ENCODE measurements at places on chromosomes 7 and 10.

DNA sequence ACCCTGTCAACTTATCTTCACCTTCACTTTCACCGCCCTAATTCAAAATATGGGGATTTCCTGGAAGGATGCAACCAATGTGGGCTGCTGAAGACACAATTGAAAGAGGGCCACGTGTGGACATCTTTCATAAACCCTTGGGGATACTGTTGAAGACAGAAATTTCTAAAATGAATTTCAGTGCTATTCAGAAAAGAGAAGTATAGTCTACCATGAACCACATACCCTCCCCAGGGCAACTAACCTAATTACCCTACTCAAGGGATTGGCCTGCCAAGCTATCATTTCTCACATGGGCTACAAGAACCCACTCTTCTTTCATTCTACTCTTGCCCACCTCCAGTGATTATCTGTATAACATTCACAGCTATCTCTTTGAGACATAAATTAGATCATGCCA is 226.0 kb downstream of the PHTF2 start:
- no peak for DNase-seq

DNA sequence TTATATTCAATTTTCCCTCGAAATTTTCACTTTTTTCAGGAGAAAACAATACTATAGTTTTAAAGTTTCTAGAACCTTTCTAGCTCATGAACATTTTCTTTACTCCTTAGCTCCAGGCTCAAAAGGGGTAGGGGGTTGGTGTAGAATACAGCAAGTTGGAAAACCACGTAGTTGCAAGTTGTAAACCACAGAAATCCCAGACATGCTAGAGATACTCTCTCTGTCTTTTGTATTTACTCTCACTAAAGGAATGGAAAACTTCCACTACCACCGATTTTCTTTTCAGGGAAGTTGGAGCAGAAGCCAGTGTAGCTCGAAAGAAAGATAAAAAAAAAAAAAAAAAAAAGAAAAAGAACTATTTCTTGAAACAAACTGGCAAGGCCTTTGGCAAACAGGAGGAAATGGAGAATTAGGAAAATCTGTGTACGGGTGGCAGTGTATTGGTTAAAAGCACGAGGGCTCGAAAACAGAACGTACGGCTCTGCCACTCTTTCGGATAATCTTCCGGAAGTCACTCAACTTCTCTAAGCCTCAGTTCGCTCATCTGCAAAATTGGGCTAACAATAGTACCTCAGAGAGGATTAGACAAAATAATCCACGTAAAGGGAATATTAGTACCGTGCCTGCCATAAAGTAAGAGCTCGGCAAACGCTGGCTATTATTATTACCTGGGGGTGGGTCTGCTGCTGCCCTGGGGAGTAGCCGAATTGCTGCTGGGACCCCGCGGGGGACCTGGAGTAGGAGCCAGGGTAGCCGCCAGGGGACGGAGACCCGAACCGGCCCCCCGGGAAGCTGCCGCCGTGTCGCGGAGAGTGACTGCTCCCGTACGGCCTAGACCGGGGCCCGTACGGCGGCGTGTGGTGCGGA is 628 bp downstream of the MPLKIP start:
- DNase-seq, result no peak

DNA sequence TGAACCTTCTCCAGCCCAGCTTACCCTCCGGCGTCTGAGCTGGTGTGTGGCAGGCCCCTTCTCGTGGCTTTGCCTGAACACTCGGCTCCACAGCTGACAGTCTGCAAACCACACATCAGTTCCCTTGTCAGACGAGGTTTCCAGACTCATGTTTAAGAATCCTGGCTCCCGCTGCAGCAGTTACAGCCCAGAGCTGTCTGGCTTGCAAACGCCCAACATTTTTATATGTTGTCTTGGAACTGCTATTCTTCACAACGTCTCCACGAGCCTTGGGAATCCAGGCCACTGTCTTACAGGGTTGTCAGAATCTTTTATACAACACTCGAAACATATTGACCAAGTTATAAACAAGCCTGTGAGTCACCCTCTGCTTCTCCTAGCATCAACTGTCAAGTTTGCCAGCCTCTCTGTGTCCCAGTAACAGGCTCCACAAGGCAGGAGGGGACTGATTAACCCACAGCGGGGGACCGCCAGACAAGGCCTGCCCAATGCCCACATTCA is 68.1 kb downstream of the TNS3 start:
- DNase-seq, result no peak

GRCh38 chr10:121880895-121881294 is 46.9 kb downstream of the ATE1 start:
- DNase-seq, result no peak

DNA sequence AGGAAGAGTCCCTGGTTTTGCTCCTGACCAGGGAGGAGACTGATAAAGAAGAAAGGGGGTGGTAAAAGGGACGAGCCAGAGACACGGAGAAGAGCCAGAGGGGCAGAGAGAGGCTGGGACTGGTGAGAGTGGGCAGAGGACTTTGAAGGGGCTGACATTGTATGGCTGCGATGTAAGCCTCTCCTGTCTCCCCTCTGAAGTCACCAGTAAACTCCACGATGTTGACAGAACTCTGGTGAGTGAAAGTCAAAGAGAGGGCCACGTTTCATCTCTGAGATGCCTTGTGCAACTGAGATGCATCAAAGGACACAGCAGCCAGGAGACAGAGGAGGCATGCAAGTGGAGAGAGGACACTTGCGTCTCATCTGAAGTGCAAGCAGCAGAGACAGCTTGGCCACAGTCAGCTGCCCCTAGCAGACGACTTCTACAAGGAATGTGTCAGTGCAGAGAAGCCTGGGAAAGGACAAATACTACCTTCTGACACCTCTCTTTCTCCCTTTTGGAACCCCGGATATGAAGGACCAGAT is 54.3 kb downstream of the SMKR1 start:
- no peak for DNase-seq

DNA sequence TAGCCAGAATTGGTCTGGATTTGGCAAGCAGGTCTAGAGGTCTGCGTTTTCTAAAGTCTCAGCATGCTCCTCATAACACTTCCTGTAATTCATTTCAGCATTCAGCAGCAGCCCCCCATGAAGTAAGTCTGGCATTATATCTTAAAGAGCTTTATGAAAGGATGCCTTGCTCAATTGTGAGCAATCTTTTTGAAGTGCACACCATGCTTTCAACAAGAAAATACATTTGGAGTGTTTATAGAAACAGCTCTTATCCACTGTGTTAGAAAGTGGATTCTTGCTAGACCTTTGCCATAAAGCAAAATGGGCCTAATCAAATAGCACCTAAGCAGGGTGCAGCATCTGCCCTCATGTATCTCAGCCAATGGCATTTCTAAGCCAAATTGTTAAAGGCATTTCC is 378.0 kb upstream of the AKR1E2 start:
- no peak for DNase-seq

DNA sequence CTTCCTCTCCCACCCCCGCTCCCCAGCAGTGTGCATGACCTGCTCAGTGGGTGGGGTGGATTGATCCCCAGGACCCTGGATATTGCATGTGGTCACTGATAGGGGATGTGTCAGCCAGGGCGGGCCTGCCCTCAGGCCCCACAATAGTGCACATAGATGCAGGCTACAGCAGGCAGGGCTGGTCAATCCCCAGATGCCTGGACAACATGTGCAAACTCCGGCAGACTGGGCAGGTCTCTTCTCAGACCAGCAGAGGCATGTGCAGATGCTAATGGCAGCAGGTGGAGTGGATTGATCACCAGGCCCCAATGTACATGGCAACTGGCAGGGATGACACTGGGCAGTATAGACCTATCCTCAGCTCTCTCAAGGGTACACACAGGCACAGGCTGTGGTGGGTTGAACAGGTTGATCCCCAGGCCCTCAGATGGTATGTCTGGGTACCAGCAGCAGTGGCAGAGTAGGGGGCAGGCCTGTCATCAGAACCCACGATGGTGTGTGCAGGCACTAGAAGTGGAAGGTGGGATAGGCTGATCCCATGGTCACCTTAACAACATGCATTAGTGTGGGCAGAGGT is 98.6 kb downstream of the LANCL2 start:
- no peak for DNase-seq

DNA sequence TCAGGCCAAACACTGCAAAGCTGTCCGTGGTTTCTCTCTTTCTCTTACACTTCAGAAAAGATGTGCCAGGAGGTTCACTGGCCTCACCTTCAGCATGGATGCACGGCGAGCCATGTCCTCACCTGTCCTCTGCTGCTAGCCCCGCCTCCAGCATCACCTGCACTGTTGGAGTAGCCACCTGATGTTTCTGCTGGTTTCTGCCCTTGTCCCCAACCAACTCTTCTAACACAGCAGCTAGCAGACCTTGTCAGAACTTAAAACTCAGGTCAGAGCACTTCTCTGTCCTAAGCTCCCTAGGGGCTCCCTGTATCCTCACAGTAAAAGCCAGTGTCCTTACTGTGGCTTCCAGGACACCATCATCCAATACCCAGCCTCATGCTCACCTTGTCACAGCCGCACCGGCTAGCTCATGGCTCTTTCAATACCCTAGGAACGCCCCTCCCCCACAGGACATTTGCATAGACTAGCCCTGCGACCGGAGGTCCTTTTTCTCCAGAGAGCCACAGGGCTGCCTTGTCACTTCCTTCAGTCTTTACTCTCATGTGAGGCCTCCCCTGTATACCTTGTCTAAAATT is 15.2 kb downstream of the PALD1 start:
- no peak for DNase-seq

GRCh38 chr7:3781607-3782006 is 480.6 kb downstream of the SDK1 start:
- no peak for DNase-seq

DNA sequence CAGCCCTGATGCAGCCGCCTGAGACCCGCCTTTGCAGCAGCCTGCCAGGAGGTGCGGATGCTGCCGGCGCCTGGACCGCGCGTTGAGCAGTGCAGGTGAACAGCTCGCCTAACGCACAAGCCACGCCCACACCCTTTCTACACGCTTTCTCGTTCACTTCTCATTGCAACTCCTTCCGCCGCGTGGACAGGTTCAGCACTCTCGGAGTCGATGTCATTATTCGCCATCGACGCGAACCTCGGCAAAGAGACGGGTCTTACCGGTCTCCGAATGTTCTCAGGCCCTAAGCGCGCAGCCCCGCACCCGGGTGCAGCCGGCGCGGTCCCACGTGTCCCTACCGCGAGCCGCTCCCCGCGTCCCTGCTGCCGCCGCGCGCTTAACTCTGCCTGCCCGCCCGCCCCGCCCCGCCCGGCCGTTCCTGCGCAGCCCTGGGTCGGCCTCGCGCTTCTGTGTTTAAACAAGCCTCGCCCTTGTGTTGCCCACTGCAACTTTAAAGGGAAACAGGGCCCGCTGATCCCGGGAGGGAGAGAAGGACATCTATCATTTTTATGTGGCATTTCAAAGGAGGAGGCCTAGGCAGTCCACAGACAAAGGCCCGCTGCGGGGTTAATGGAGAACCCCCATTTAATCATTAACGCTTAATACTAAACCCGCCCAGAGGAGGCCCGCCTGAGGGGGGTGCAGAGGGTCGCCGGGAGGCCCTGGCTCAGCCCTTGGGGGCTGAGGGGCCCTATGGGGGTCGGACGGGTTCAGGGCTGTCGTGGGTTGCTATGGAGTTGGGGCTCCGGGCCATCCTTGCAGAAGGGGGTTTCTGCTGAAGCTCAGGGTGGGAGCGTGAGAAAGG is 128.5 kb downstream of the WDR11 start:
- DNase-seq, result no peak

DNA sequence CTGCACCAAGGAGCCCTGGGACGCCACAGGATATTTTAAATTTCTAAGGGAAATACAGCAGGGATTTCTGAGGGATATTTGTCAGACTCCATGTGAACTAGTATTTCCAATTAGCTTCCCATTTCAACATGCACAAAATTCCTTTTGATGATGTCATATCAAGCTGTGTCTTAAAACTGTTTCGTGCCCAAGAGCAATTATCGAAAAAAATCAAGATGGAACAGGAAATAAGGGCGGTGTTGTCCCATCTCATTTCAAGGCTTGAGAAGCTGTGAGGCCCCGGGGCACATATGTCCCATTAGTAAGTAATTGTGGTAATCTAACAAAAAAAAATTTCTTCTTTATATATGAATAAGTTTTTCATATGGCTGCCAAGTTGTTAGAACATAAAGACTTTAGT is 47.4 kb downstream of the PPP1R17 start:
- DNase-seq, result no peak

DNA sequence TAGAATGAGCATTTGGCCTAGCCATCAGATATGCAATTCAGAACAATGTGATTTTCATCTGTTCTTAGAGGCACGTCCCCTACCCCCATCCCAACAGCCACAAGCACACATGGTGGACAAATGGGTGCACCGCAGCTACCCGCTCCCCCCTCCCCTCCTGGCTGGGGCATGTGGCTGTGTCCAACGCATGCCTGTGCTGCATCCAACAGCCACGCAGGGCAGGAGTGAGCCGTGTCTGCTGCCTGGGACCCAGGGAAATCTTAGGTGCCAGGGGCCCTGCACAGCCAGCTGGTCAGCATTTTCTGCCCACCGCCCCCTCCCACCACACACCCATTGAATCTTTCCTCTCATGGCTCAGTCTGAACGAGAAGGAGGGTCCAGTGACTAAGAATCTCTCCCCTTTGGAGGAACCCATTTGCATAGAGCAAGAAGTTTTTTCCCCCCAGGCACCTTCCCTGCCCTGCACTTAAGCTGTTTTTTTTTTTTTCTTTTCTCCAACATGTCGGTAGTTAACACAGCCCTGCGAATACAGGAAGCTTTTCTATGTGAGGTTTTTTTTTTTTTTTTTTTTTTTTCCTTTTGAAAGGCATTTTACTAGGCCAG is 138.9 kb downstream of the WDR11 start:
- no peak for DNase-seq

DNA sequence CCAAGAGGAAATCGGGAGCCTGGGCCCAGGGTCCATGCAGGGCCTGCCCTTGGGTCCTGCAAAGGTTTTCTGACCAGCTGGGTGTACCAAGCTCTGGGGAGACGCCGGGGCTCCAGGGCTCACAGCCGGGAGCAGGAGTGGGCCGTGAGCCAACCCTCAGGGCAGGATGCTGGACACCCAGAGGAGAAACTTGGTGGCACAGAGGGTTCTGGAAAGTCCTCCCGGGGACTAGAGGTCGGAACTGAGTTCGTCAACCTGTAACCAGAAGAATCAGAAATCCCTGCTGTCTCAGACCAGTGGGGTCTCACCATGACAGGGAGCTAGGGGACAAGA is 29.2 kb upstream of the PPP2R2D start:
- no peak for DNase-seq

GRCh38 chr10:63713191-63714144 is 192.3 kb downstream of the REEP3 start:
- DNase-seq, result no peak

DNA sequence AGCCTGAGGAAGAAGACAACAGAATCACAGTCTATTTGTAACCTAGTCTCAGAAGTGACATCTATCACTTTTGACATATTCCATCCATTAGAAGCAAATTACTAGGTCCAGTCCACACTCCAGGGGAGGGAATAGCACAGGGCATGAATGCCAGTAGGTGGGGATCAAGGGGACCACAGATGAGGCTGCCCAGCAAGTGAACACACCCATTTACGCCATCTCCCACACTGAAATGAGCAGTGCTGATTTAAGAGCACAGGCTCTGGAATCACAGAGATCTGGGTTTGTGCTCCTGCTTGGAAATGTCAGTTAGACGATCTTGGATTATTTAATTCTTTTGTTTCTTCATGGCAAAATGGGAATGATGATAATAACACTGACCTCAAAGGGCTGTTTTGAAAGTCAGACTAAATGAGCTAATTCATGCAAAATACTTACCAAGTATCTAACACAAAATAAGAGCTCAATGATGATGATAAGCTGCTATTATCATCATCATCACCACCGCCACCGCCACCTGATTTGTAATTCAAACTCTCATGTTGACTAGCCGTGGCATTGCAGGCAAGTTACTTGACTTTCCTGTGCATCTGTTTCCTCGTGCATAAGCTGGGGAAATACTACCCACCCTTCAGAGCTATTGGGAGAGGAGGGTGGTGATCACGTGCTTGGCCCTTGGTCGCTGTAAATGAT is 138.9 kb upstream of the KLF14 start:
- DNase-seq, result no peak

- DNase-seq, result no peak
These were observed 533.5 kb downstream of the AUTS2 start for GRCh38 chr7:70131817-70132216.

Data from cortex of kidney (tissue), 1 donor.